GM23338 (cell line): ENCODE measurements at places on chromosomes 4 and X.
A peak's percentile ranks its signal among the peaks of the same experiment; 100 is the strongest.

DNA sequence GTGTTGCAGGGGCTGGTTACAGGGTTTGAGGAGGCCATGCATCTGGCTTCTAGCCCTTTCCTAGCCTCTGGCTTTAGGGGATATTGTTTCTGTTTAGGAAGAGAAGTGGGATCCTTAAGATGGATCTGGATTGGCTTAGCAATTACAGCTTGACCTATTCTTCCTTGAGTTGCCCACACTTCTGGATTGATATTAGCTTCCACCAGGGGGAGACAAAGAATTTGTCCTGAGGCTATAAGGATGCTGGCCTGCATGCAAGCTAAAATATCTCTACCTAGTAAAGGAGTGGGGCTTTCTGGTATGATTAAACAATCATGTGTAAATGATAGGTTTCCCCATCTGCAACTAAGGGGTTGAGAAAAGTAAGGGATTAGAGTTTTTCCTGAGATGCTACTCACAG, 117.2 kb downstream of the TEX13C start:
- DNase-seq: peak; percentile 50

- no peak for DNase-seq
These were observed 16.0 kb upstream of the RBM3 start for GRCh38 chrX:48558271-48558670.

GRCh38 chrX:45623266-45623665, 422.6 kb upstream of the DIPK2B start:
- DNase-seq: no peak

DNA sequence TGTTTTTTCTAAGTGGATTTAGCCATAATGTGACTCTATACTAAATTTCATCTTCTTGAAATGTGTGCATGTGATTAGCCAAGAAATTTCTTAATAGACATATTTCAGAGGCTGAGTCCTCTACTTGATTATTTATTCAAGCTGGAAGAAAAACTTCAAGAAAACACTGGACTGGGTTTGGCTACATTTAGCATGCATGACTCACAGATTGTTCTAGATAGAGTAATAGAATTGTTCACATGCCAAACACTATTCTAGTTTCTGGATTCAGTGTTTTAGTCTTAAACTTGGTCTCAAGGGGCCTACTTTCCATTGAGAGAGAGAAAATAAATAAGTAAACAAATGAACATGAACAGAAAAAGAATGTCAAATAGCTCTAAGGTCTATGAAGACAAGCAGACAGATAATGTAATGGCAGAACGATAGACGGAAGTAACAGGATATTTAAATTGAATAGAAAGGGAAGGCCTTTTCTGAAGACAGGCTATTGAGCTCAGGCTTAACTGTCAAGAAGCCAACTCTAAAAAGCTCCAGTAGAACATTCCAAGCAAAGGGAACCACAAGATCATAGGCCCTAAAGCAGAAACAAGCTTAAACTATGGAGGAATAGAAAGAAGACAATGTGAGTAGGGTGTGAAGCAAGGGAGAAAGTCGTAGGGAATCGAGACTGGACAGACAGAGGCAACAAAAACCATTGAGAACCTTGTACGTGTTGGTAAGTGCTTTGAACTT, 104.6 kb downstream of the TMEM144 start:
- DNase-seq: no peak

- DNase-seq: peak; percentile 3
These were observed 392.4 kb upstream of the ATOH1 start for GRCh38 chr4:93436000-93436626.

DNA sequence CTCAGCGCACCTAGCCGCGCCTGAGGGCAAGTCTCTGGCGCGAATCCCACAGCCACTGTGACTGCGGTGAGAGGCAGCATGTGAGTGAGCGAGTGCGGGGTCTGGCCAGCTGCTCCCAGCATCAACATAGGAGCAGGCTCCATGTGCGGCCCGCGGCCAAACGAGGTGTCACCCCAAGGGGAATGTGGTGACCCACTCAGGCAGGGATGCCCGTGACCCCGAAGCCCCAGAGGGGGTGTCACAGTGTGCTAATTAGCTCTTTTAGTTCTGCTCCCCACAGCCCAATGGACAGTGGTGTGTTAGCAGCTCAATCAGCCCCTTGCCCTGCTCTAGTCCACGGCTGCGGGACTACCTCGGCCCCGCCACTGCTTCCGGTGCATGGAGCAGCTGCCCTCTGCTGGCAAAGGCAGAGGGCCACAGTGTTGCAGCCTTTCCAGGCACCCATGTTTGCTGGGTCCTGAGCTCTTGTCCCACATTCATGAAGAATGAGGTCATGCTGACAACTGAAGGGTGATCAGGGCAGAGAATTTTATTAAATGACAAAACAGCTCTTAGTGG, 61.4 kb downstream of the AGA start:
- peak; percentile 75 for DNase-seq

DNA sequence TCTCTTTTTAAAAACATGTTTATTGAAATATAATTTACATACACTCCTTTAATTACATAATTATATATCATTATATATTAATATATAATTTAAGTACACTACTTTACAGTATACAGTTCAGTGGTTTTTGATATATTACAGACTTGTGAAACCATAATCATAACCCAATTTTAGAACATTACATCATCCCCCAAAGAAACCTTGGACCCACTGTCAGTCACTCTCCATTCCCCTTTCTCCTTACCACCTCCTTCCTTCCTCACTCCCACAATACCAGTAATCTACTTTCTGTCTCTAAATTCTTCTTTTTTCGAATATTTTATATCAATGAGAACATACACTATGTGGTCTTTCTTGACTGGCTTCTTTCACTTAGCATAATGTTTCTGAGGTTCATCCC, 17.9 kb upstream of the EXOSC9 start:
- DNase-seq: no peak

GRCh38 chrX:24767557-24767956, 73.8 kb downstream of the POLA1 start:
- DNase-seq: no peak

DNA sequence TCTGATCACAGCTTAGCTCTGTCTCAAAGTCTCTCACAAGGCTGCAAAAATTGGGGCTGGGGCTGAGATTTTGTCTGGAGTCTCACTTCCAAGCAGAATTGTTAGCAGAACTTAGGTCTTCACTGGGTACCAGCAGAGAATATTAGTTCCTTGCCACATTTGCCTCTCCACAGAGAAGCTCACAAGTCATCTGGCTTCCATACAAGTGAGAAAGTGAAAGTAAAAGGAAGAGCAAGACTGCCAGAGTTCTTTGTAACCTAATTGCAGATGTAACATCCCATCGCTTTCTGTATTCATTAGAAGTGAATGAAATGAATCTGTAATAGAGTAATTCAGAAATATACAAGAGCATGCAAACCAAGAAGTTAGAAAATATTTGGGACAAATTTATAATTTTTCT, 624.1 kb upstream of the GNPDA2 start:
- peak; percentile 31 for DNase-seq

DNA sequence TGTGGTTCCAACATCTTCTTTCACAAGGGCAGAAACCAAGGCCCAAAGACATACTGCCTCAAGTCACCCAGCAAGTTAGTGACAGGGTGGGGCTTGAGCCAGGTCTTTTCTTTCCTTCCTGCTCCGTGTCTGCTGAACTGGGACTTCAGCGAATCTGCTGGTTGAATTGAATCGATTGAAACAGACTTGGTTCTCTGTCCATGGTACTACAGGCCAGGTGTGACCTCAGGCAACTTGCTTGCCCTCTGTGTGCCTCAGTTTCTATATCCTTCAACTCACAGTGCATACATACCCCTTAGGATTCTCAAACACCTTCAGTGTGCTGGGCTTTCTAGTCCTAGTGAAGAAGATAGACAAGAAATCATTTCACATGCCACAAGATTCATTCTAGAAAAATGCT, 2.0 kb upstream of the ABLIM2 start:
- no peak for DNase-seq
